Stimulated activated CD4-positive, alpha-beta T cell treated with anti-CD3 and anti-CD28 coated beads, Interleukin-1b, Interleukin-23, amount 100 ng/mL, for 48 hours (primary cell): ENCODE measurements at places on chromosomes 12 and 14.

- no peak for DNase-seq
These were observed 113.5 kb upstream of the ARHGAP5 start for GRCh38 chr14:31963587-31963986.

DNA sequence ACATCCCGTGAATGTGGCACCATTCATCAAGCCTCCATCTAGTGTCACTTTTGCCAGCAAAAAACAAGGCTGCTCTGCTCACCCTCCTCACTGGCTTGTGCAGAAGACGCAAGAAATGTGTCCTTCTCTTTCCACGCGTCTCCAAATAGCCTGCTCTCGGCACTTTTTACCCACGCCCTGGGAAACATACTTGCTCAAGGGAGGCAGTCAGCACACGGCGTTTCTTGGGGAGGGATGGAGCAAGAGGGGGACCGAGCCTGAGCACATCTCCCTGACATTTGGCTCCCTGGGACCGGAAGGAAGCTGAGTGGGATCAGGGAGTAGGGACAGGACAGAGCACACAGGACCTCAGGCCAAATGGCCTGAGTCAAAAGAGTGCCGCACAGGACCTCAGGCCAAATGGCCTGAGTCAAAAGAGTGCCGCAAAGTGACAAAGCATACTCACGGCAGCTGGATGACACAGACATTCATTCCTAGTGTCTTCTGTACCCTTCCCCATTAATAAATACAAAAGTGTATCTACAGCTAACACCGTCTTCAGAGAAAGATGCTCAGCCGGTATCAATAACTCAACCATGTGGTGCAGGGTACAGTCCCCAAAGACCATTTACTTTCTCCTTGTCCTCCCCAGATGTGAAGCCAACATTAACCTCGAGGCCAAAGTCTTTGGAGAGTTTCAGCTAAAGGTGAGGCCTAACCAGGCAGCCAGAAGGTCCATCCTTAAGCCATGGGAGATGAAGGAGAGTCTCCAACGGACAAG is 7.1 kb downstream of the BCL11B start:
- no peak for DNase-seq

GRCh38 chr12:33277376-33277775 is 162.2 kb downstream of the SYT10 start:
- DNase-seq = no peak

DNA sequence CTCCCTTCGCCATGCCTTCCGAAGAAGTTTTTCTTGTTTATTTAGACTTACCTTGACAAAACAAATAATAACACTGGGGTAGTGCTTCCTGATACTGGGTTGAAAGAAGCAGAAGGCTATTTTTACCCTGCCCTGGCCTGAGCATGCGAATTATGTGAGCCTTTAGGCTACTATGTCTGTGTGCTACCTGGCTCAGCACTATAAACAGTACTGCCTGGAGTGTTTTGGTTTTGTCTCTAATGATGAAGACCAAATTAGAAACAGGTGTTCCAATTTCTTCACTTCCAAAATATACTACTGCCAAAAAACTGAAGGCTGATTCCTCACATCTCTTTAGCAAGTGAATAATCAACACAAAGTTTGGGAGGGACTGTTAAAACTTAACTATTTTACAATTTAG is 7.6 kb upstream of the OVCH1 start:
- DNase-seq = no peak

GRCh38 chr12:43282106-43282505 is 269.9 kb downstream of the ADAMTS20 start:
- DNase-seq = no peak

- DNase-seq = no peak
These were observed 41.6 kb downstream of the GUCY2C start for GRCh38 chr12:14654842-14655241.

- DNase-seq = peak; percentile 58
These were observed 58.8 kb downstream of the PPP2R5C start for GRCh38 chr14:101820283-101820798.

GRCh38 chr14:23692416-23692815 is 56.3 kb downstream of the DHRS2 start:
- no peak for DNase-seq

DNA sequence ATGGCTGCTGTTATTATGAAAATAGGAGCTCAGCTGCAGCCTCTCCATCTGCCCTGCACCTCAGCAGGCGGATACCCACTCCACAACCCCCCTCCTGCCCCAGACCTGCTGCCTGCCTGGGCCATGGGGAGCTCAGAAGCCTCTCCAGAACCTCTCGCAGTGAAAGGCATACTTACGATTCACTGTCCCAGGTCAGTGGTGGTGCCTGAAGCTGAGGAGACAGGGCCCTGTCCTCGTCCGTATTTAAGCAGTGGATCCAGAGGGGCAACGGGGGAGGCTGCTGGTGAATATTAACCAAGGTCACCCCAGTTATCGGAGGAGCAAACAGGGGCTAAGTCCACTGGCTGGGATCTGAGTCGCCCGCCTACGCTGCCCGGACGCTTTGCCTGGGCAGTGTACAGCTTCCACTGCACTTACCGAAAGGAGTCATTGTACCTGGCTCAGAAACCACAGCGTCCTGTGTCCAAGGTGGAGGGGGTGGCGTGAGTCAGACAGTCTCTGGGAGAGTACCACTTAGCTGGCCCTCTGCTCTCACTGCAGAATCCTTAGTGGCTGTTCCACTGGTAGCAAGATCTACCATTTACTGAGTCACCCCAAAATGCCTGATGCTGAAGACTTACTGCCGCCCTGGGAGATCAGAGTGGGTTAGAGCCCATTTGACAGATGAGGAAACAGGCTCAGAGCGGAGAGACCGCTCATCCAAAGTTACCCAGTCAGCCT is at the start of gene SERPINA1:
SERPINA1 (minus strand) TSS at position 219 of the 720 bp plus-strand sequence. CDS start 5,365 bp downstream, outside the sequence.
- no peak for DNase-seq

GRCh38 chr12:105275997-105276733 is 40.2 kb upstream of the APPL2 start:
- no peak for DNase-seq

GRCh38 chr14:33611405-33612196 is 339.3 kb downstream of the EGLN3 start:
- no peak for DNase-seq

DNA sequence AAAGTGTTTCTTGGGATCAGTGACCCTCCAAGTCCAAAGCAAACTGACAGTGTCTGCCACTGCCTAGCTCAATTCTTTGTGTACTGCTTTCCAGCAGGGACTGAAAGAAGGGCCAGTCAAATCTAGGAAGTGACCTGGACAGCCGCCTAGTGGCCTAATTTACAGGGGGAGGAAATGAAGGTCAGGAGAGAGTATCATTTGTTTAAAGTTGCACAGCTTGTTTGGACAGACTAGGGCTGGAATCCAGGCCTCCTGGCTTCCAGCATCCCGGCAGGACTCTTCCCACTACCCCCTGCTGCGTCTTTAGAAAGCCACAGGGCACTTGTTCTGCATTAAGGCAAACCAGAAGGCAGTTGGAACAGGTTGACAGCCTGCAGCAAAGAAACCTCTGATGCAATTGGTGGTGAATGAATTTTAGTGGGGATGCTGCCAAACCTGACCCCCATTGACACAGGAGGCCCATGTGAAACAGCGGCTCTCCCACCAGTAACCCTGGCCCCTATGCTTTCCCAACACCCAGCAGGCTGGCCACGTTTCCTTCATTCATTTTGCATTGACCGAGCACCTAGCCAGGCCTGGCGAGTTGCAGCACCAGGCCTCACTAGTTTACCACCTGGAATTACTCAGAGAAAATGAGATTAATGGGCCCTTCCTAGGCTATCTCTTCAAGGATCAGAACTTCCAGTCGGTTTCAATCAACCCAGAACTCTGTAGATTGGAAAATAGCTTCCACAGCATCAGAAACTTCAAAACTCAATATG is 28.2 kb downstream of the GALNT16 start:
- DNase-seq = no peak

GRCh38 chr12:44380861-44381260 is 495.3 kb downstream of the NELL2 start:
- no peak for DNase-seq
